ENCODE measurements at places on chromosomes 3 and 15.

DNA sequence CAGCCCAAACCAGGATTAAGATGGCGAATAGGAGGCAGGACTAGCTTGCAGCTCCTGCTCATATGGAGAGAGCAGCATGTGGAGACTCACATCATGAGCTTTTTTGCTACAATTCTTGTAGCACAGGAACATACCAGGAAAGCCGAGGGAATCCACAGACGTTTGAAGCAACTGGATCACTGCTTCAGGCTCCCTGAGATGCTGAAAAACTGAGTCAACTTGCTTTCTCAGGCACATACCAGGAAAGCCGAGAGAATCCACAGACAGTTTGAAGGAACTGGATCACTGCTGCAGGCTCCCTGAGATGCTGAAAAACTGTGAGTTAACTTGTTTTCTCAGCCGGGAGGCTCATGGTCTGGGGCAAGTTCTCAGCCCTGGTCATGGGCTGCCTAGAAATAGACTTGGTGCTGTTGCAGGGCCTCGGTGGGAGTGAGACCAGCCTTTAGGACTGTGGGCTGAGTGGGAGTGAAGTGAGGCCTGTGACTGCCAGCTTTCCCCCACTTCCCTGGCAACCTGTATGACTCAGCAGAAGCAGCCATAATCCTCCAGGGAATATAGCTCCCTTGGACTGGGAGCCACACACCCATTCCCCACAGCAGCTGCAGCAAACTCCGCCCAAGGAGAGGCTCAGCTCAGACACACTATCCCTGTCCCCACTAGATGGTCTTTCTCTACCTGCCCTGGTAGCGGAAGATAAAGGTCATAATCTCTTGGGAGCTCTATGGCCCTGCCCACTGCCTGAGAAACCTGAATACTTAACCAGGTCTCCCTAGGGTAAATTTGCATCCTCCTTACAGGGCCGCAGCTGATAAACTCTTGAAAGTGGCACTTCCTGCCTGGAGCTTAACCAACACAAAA, 51.9 kb upstream of the PFN2 start:
- H3K4me3 ChIP-seq, result no peak overlapping the region
- H3K27ac ChIP-seq, result no peak overlapping the region
- peaks cover 3% of the 10 kb centered on the region for H3K36me3 ChIP-seq
- H3K27me3 ChIP-seq, result peaks cover 52% of the 10 kb centered on the region
- no peaks in the 10 kb centered on the region for H3K4me1 ChIP-seq

DNA sequence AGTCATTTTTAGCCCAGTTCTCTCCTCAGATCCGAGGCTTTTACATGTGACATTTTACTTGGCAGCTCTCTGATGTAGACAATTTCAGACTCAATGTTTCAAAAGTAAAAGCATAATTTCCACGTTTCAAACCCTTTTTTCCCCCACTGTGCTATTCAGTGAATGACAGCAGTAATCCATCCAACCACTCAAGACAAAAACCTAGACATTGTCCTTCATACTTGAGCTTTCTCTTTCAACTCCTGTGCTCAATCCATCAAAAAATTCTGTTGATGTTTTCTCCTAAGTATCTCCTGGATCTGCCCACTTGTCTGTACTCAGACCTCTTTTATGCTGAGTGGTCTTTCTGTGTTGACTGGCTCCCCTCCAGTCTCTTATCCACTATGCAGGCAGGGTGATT, 214.7 kb downstream of the CHL1 start:
- no peaks in the 10 kb centered on the region for H3K4me1 ChIP-seq
- no peak for DNase-seq
- H3K27ac ChIP-seq, result no peak overlapping the region
- no peaks in the 10 kb centered on the region for H3K36me3 ChIP-seq
- no peaks in the 10 kb centered on the region for H3K27me3 ChIP-seq
- no peak overlapping the region for H3K4me3 ChIP-seq

GRCh38 chr15:60110909-60111308, 106.8 kb downstream of the FOXB1 start:
- no peaks in the 10 kb centered on the region for H3K4me1 ChIP-seq
- DNase-seq, result no peak
- H3K36me3 ChIP-seq, result no peaks in the 10 kb centered on the region
- no peak overlapping the region for H3K4me3 ChIP-seq

GRCh38 chr3:165658027-165658426, 179.2 kb downstream of the BCHE start:
- no peaks in the 10 kb centered on the region for H3K36me3 ChIP-seq
- no peak for DNase-seq
- no peak overlapping the region for H3K27ac ChIP-seq

DNA sequence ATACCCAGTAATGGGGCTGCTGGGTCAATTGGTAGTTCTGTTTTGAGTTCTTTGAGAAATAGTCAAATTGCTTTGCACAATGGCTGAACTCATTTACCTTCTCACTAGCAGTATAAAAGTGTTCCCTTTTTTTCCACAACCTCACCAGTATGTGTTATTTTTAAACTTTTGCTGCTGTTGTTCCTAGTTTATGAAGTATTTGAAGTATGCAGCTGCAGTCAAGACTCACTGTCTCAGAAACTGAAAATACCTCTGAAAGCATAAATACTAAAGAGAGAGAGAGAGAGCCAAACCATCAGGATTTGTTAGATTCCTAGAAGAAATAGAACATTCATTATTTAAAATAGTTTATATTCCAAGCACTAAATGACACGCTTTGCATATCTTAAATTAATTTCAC, 764.2 kb downstream of the NTRK3 start:
- no peak overlapping the region for H3K27ac ChIP-seq
- H3K36me3 ChIP-seq, result no peaks in the 10 kb centered on the region
- H3K27me3 ChIP-seq, result peaks cover 23% of the 10 kb centered on the region
- H3K4me1 ChIP-seq, result no peaks in the 10 kb centered on the region
- no peak for DNase-seq

- no peak for DNase-seq
- no peak overlapping the region for H3K27ac ChIP-seq
- H3K4me1 ChIP-seq, result no peaks in the 10 kb centered on the region
- peaks cover 9% of the 10 kb centered on the region for H3K36me3 ChIP-seq
- no peaks in the 10 kb centered on the region for H3K27me3 ChIP-seq
Measured at GRCh38 chr15:48774484-48774883, 36.4 kb downstream of the CEP152 start.

- no peak overlapping the region for H3K4me3 ChIP-seq
- no peak overlapping the region for H3K27ac ChIP-seq
- H3K36me3 ChIP-seq, result no peaks in the 10 kb centered on the region
- DNase-seq, result no peak
- no peaks in the 10 kb centered on the region for H3K4me1 ChIP-seq
- peaks cover 43% of the 10 kb centered on the region for H3K27me3 ChIP-seq
Measured at GRCh38 chr3:176879710-176880109, 317.6 kb downstream of the TBL1XR1 start.

- no peak overlapping the region for H3K27ac ChIP-seq
- H3K4me3 ChIP-seq, result no peak overlapping the region
- DNase-seq, result no peak
- H3K36me3 ChIP-seq, result no peaks in the 10 kb centered on the region
Measured at GRCh38 chr3:120477781-120478180, 27.0 kb upstream of the FSTL1 start.

DNA sequence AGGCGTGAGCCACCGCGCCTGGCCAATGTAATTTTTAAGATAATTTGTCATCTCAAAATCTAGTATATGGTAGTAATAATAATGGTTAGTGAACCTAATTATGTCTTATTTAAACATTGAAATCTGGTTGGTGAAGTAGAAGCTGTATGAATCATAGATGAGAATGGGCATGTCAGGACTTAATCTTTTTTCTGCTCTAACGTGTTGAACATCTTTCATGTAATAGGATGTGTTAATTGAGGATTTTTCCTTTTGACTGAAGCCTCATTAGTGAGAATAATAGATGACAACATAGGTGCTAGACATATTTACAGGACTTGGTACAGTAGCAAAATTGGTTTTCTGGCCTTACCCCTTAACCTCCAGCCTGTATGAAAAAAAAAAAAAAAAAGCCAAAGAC, 835.6 kb downstream of the IGSF11 start:
- H3K27ac ChIP-seq, result no peak overlapping the region
- DNase-seq, result no peak
- no peaks in the 10 kb centered on the region for H3K27me3 ChIP-seq

DNA sequence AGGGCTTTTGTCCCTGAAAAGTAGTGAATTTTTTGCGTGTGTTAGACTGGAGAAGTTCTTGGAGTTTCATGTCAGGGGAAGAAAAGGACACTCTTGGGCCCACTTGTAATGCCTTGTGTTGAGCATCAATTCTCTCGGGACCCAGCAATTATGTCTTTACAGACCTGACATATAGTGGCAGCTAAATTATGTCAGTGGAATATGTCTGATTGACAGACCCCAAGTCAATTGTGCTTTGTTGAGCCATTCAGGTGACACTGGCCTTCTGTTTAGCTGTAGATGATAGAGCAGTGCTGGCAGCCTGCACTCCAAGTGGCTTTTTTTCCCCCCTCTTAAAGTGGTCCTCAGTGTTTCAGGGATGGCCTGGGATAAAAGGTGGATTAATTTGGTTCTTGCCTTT, 112.1 kb upstream of the AGBL1 start:
- no peak for DNase-seq
- H3K36me3 ChIP-seq, result no peaks in the 10 kb centered on the region
- peaks cover 12% of the 10 kb centered on the region for H3K27me3 ChIP-seq

DNA sequence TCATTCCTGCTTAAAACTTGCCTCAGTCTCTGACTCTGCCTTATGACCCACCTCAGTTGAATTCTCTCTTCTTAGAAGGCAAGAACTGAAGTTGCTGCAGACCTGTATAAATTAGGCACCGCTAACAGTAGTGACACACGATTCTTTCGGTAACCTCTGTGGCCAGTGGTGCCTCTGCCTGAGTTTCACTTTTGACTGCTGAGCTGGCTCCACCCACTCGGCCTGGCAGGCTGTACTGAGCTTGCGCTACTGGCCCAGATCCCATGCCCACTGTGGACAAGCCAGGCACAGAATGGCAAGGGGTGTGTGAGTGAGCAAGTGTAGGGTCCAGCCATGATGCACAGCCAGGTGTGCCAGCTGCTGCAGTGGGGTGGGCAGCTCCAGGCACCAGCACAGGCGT, 19.1 kb upstream of the EIF1B start:
- H3K27ac ChIP-seq, result peak overlapping the region; percentile 88
- H3K36me3 ChIP-seq, result no peaks in the 10 kb centered on the region
- H3K4me3 ChIP-seq, result peak overlapping the region; percentile 72
- no peaks in the 10 kb centered on the region for H3K27me3 ChIP-seq
- DNase-seq, result peak; percentile 21
- peaks cover 15% of the 10 kb centered on the region for H3K4me1 ChIP-seq

- H3K27me3 ChIP-seq, result no peaks in the 10 kb centered on the region
- H3K27ac ChIP-seq, result no peak overlapping the region
- DNase-seq, result no peak
- H3K4me3 ChIP-seq, result no peak overlapping the region
- H3K4me1 ChIP-seq, result no peaks in the 10 kb centered on the region
Measured at GRCh38 chr3:116440196-116440595, 5.1 kb downstream of the LSAMP start.

GRCh38 chr3:104367000-104367399, 999.7 kb upstream of the ALCAM start:
- no peak for DNase-seq
- H3K27me3 ChIP-seq, result no peaks in the 10 kb centered on the region
- H3K27ac ChIP-seq, result no peak overlapping the region

DNA sequence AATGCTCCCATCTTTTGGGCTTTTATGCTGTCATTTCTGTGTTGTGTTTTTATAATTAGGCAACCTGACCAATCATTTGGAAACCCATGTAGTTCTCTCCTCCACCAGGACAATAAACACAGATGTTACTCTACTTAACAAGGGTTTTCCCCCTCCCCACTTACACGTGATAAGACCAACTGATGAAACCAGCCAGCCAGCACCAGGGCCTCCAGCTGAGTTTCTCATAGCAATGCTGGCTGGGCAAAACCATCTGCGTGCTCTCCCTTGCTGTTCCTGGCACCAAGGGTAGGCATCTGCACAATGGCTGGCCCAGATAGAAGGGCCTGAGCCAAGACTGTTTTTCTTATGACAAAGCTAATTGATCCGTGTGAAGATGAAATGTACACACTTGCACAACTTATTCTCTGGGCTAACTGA, 310.4 kb downstream of the PLCL2 start:
- H3K27me3 ChIP-seq, result no peaks in the 10 kb centered on the region
- H3K4me1 ChIP-seq, result peaks cover 13% of the 10 kb centered on the region
- no peak overlapping the region for H3K4me3 ChIP-seq
- H3K27ac ChIP-seq, result peak overlapping the region; percentile 77
- H3K36me3 ChIP-seq, result no peaks in the 10 kb centered on the region

- no peaks in the 10 kb centered on the region for H3K27me3 ChIP-seq
- H3K27ac ChIP-seq, result no peak overlapping the region
- peaks cover 7% of the 10 kb centered on the region for H3K4me1 ChIP-seq
- no peak for DNase-seq
Measured at GRCh38 chr3:69182588-69183316, 60.4 kb upstream of the LMOD3 start.

- no peak for DNase-seq
- H3K27me3 ChIP-seq, result peaks cover 15% of the 10 kb centered on the region
- H3K27ac ChIP-seq, result no peak overlapping the region
- peaks cover 10% of the 10 kb centered on the region for H3K4me1 ChIP-seq
Measured at GRCh38 chr3:171743327-171744157, 66.7 kb downstream of the PLD1 start.

DNA sequence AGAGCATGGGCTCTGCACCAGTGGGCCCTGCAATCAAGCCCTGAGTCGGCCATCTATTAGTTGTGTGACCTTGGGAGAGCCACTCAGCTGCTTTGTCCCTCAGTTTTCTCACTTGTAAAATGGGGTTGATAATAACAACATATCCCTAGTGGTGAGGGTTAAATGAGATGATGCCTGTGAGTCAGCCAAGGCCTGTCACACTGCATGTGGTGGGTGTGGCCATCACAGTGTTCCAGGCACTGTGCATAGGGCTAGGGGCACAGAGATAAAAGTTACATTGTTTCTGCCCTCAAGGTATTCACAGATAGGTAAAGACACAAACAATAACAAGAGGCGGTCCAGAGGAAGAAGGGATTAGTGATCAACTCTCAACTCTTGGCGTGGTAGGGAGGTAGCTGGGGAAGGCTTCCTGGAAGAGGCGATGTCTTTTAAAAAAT, 19.5 kb downstream of the SMAD6 start:
- no peaks in the 10 kb centered on the region for H3K36me3 ChIP-seq
- no peak overlapping the region for H3K4me3 ChIP-seq
- H3K4me1 ChIP-seq, result peaks cover 2% of the 10 kb centered on the region
- H3K27ac ChIP-seq, result no peak overlapping the region
- H3K27me3 ChIP-seq, result peaks cover 21% of the 10 kb centered on the region

DNA sequence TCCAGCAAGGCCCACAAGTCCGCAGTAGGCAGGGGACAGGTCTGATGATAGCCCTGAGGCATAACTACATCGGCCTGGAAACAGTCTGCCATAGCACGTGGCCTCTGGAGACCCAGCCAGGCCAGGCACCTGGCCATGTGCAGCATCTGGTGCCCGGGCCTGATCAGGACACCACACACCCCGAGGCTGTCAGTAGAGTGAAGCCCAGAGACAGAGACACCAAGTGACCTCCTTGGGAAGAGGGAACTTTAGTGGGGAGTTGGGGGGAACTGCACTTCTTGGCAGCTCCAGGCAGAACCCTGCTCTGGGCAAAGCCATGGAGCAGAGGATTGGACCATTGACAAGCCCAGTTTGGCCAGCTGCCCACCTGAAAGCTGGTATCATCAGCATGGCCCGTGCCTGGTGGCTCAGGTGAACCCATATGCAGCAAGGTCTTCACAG, 1.2 kb downstream of the SHISA5 start:
- H3K4me1 ChIP-seq, result peaks cover 43% of the 10 kb centered on the region
- H3K36me3 ChIP-seq, result peaks cover 3% of the 10 kb centered on the region
- H3K4me3 ChIP-seq, result peak overlapping the region; percentile 83
- H3K27me3 ChIP-seq, result no peaks in the 10 kb centered on the region
- peak overlapping the region; percentile 91 for H3K27ac ChIP-seq
